ENCODE measurements at places on chromosomes 16 and 17.
A peak's percentile ranks its signal among the peaks of the same experiment; 100 is the strongest.

DNA sequence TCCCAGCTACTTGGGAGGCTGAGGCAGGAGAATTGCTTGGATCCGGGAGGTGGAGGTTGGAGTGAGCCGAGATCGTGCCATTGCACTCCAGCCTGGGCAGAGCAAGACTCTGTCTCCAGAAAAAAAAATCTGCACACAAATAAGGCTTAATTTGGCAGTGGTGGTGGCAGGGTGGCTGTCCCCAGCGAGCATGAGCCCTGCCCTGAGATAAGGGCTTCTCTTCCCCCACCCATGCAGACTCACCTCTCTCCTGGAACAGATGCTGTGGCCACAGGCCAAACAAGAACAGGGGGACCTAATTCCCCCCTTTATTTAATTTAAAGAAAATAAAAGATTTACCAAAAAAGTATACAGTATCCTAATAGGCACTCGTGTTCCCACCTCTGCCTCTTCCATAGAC, 157.2 kb downstream of the RAB11FIP4 start:
- no peak for DNase-seq

DNA sequence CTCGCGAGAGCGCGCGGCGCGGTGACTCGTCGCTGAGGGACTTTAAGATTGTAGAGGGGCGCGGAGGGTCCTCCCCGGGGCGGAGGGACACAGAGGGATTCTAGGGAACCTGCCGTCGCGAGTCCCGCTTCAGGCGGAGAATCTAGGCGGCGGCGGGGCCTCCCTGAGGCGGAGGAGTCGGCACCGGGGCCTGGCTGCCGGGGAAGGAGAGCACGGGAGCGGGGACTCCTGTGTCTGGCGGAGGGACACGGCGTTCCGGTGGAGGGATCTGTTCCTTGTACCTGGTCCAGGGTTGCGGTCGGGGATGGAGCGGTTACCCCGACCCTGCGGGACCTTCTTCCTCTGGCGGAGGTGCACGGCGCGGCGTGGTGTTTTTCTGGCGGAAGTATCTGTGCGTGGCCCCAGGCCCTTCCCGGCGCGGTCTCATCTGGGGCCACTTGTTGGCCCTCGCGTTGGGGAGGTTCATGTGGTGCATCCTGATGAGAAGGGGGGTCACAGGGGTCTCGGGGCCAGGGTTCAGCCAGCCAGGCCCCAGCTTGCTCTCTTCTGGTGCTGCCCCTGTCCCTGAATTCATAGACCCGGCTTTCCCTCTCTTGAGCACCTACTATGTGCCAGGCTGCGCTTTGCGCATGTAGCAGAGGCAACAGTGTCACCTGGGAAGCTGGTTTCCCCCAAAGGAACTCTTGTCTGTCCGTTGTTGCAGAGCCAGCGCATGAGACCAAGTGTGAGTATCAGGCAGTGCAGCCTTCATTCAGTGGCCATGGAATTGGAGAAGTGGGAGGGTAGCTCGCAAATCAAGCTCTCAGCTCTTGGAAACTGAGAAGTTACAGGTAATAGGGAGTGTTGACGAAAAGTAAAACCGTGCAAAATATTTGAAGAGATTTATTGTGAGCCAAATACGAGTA, 563 bp upstream of the ZKSCAN2 start:
- peak; percentile 66 for DNase-seq

DNA sequence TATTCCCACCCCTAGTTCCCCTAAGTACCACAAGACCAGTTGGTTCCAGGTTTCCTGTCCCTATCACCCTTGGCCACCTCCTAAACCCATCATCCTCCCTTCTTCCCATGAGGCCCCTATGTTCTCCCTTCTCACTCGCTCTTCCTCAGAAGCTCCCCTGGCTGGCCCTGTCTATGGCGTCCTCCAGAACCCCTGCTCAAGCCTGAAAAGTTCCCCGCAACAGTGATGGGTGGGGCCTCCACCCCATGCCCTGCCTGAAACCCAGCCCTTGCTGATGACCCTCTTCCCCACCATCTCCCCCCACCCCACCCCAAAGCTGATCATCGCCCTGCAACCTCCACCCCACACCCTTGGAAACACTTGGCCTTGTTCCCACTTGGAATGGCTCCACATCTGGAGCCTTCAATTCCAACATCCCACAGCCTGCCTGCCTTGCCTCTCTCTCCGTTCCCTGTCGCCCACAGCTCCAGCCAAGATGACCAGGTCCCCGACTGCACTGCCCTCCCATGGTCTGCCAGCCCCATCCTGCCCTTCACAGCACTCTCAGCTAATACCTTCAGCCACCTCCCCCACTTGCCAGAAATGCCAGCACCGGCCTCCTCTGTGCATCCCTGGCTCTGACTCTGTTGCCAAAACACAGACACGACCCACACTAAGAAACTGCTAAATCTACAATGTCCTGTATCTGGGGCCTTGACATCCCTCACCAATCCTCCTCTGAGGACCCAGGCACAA, 10.5 kb downstream of the OSBPL7 start:
- no peak for DNase-seq

- DNase-seq: no peak
These were observed 6.9 kb downstream of the RGS9 start for GRCh38 chr17:65143889-65144604.

GRCh38 chr17:15289285-15290183, 24.4 kb upstream of the PMP22 start:
- no peak for DNase-seq

GRCh38 chr17:5823219-5823618, 238.9 kb upstream of the NLRP1 start:
- no peak for DNase-seq

- DNase-seq: no peak
These were observed 27.5 kb downstream of the OMG start for GRCh38 chr17:31269578-31269983.

GRCh38 chr16:8753416-8754054, 43.9 kb downstream of the TMEM186 start:
- DNase-seq: no peak

GRCh38 chr17:81832608-81833159, 407 bp downstream of the MCRIP1 start:
- DNase-seq: peak; percentile 36

Measured in activated CD8-positive, alpha-beta memory T cell treated with anti-CD3 and anti-CD28 coated beads for 48 hours (primary cell).